Erythroblast (primary cell): ENCODE measurements at places on chromosomes 11 and 22.

DNA sequence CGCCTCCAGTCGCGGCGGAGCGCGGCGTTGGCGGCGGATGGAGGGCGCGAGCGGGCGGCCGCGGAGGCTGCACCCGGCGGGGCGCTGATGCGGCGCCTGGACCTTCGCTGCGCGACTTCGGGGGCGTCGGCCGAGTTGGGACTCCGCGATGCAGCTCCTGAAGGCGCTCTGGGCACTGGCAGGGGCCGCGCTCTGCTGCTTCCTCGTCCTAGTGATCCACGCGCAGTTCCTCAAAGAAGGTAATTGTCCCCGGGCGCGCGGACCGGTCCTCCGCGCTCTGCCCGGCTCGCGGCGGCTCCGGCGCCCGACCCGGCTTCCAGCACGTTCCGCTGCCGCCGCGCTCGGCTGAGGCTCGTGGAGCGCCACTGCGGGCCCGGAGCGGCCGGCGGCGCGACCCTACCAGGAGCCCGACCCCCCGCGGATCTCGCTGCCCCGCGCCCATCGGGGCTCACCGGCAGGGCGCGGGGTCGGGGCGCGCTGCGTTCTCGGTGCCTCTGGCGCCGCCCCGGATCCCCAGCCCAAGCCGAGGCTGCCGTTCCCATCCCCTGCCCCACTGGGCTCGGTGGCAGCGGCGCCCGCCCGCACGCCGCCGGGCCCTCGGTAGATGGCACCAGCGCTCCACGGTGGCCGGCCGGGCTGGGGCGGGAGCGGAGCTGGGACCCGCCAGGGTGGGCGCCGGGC is 1251.2 kb downstream of the BRD1 start:
- no peak for DNase-seq

- no peak for DNase-seq
Measured at GRCh38 chr11:2289350-2289749, 12.4 kb downstream of the C11orf21 start.

DNA sequence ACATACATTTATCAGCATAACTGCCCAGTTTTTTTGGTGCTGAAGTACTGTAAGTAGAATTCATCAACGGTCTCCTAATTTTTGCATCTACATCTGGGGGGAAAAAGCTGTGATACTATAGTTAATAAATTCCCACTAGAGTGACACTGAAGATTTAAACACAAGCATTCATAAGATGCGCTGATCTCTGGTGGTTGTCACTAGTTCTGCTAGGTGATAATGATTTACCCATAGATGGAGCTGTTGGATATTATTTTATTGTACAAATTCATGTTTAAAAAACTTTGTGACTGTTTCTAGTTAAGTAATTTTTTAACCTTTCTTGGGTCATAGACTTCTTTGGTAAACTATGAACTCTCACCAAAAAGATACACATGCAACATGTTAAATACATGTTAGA is 106.6 kb downstream of the EMSY start:
- DNase-seq = no peak

DNA sequence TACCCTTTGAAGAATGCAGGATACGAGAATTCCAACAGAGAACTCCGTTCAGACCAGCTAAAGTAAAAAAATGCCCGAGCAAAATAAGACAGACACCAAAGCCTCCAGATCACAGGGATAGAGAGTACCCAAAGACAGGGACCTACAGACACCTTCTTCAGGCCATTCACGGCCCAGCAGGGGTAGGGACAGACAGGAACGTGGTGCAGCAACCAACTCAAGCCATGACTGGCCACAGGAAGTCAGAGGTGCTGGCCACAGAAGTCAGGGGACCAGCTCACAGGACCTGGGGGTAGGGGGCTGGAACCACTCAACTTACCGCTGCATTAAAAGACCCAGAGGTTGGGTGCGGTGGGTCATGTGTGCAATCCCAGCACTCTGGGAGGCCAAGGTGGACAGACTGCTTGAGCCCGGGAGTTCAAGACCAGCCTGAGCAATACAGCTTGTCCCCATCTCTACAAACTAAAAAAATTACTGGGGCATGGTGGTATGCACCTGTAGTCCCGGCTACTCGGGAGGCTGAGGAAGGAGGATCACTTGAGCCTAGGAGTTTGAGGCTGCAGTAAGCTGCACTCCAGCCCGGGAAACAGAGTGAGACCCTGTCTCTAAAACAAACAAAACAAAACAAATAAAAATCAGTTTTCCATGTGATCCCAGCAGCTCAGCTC is 39.9 kb upstream of the COMT start:
- DNase-seq = no peak

- no peak for DNase-seq
Measured at GRCh38 chr11:19398772-19399527, 158.2 kb upstream of the E2F8 start.

GRCh38 chr11:36249246-36249645 is 40.0 kb downstream of the COMMD9 start:
- DNase-seq = no peak

GRCh38 chr22:34210301-34210700 is 290.0 kb upstream of the LARGE1 start:
- DNase-seq = no peak

- no peak for DNase-seq
Measured at GRCh38 chr11:83938148-83938547, 652.0 kb upstream of the CCDC90B start.

DNA sequence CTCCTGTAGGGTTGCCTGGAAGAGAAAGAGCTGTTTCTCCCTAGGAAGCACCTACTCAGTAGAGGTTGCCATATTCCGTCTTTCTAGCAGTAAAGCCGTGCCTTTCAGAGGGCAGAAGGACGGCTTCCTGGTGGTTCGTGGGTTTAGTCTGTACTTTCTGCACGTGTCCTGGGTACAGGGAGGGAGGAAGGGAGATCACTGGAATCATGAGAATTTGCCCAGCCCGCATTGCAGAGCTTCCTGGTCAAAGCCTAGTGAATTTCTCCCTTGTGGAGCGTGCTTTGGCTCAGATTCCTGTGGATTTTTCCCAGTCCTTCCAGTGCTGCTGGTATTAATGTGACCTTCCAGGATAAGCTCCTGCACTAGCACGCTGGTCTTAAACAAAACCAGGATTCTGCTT is 44.9 kb downstream of the GRAMD1B start:
- DNase-seq = no peak

GRCh38 chr11:113907681-113908080 is 3.1 kb downstream of the HTR3B start:
- DNase-seq = no peak

GRCh38 chr11:132448334-132448995 is 1078.0 kb downstream of the NTM start:
- DNase-seq = no peak

DNA sequence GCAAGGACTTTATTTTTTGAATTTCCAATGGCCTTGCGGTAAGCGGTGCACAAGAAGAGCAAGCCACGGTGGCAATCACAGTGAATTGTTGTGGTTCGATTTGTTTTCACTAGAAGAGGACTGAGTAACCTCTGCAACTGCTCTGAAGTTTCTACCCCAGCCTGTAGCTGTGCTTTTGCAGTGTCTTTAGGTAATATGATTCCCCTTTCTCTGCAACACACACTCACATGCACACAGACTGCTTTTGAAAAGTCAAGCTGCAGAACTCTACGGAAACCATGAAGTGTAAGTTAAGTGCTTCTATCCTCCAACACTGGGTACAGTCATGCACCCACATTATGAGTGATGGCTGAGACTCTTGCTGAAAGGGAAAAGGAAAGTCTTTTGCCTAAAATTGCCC is 38.4 kb downstream of the CD44 start:
- no peak for DNase-seq

DNA sequence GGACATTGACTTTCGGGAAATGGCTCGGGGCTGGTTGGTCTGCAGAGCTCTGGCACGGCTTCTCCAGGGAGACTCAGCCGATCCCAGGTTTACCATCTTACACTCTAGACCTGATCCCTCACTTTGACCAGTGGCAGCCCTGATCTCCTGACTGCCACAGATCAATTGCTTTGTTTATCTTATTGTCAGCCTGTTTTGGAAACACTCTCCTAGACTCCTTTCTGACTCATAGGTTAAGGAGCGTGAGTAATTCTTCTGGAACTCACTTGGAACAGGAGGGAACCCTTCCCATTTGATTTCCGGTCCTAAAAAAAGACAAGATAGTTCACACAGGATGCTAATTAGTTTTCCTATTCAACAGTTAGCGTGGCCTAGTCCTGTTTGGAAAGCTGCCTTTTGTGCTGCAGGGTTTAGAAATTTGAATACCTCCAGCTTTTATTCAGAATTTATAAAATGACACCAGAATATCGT is 16.0 kb upstream of the BMAL1 start:
- DNase-seq = no peak

- peak; percentile 62 for DNase-seq
Measured at GRCh38 chr22:27825174-27825573, 23.6 kb upstream of the MN1 start.

DNA sequence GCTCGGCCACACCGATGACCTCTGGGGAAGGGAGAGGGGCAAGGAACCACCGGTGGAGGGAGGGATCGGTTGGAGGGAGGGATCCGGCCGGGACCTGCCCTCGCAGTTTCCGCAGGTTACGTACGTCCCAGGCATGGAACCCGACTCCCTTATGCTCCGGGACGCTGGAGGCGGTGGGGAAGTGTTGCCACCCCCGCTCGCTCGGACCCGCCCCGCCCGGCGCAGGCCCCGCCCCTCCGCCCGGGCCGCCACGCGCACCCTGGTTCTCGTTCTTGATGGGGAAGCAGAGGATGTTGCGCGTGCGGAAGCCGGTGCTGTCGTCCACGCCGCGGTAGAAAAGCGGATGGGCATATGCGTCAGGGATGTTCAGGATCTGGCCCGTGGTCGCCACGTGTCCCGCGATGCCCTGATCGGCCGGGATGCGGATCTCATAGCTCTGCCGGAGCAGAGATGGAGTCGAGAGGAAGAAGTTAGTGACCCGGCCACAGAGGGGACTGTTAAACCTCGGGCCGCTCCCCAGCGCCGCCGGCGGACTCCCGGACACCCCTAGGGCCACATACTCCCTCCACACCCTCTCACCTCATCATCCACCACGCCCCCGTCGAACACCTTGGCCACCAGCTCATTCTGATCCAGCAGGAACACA is 89.8 kb downstream of the PDE2A start:
- DNase-seq = no peak

GRCh38 chr11:90661233-90661632 is 438.4 kb upstream of the CHORDC1 start:
- no peak for DNase-seq

GRCh38 chr22:36922105-36922608 is 8.7 kb downstream of the CSF2RB start:
- DNase-seq = no peak

GRCh38 chr11:62217191-62217748 is 8.8 kb downstream of the SCGB2A1 start:
- DNase-seq = peak; percentile 10

DNA sequence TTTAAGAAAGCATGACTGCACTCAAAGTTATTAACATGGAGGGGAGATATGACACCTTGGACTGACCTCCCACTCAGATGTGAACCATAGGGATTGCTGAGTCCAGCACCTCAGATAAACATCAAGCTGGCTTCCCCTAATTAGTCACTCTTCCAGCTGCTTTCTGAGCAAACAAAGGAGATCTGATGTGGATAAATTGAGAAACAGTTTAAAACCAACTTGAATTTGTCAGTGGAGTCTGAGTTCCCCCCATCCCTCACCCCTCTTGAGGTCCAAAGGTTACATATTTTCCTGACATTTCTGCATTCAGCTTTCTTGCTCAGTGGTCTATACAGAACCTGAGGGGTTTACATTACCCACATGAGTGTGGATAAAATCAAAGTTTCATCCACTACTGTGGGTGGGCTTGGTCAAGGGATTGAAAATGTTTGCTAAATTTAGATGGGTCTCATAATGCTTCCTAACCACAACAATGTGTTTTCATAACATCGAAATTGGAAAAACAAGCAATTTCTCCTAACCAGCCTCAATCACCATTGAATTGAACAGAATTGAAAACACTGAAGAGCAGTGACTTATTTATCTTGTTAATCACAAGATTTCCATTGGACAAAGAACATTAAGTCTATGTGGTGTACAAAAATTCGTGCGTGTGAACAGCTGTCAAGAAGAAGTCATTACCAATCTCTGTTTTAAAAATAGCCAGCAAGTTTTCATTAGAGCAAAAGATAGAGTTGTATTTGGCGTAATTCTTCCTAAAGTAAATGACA is 292.3 kb downstream of the METTL15 start:
- DNase-seq = no peak

DNA sequence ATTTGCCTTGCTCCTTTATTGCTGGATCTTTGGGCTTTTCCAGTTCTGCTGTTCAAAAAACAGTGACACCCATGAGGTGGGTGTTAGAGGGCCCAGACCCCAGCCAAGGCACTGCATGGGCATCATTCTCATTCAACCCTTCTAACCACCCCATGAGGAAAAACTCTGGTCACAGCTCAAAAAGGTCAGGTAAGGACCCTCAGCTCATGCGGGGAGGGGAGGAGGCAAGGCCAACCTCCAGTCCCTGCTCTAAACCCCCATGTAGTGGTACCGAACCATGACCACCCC is 7.4 kb downstream of the GNB1L start:
- DNase-seq = no peak

DNA sequence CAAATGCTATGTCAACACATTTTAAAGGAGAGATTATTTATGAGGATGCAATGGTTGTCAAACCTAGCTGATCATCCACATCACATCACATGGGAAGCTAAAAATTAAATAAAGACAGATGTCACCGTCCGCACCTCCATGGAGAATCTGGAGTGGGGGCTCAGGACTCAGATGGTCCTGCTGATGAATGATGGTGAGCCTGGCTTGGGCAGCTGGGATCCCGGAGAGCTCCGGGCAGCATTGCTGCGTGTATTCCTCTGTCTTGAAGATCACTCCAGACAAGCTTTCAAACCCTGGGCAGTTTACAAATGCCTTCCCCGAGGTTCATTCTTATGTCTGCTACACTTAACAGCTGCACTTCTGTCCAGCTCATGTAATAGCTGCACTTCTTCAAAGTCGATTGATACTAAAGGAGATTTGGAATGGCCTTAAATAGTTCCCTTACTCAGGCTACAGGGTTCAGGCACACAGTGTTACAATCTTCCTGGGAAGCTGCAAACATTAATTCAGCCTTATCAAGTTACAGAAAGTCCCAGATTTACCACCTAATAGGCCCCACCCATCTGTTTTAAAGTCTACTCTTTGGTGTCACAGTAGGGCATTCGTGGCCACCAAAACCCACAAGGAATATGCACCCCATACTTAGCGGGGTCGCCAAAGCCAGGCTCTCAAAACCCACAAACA is 34.7 kb upstream of the CSNK2A3 start:
- no peak for DNase-seq

DNA sequence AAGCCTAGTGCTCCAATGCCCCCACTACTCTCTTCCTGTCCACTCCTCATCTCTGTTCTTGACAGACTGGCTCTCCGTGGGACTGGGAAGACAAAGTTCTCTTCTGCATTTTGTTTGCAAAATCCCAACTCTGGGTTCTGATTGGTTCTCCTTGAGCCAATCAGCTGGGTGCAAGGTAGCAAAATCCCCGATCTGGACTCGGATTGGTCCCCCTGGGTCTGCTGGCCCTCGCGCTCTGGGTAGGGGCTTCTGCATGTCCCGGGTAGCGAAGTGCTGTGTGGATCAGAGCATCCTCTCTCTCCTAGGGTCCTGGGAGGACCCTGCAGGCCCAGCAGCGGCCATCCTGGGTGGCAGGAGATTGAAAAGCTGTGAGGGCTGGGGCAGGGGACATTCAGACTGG is 22.3 kb upstream of the A4GALT start:
- DNase-seq = no peak
